Skin of body (tissue), 3 donors: ENCODE measurements at places on chromosomes 13 and 19. TPM values are rescaled to one million over a fixed set of nuclear protein-coding genes. Genes with fewer than 3 reads are reported as not detected.

DNA sequence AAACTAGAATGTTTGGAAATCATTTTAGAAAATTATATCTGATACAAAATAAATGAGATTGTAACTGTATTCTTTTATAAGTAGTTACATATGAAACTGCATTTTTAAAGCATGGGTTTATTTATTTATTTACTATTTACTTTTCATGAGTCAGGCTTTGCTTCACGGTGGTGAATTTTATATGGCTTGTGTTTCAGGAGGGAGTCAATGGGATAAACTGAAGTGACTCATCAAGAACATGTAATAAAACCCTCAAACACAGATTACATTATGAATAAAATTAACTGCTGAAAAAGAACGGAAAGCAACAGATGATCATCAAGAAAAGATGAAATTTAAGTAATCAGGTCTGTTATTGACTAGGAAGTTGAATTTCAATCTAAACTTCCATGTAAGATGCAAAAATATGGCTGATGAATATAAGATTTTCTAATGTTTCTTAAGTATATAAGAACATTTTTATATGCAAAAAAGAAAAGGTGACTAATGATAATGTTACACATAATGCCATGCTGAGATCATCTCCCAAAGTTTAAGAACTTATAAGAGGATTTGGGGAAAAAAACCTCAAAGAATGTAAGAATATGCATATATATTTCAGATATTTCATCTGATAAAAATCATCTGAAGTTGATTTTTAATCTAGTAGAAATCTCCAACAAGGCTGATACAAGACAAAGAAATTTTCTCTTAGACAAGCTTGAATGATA lies 383.6 kb downstream of the SLITRK1 start:
- no peak for DNase-seq

ONECUT3 gene
- total RNA-seq, result not detected

DNA sequence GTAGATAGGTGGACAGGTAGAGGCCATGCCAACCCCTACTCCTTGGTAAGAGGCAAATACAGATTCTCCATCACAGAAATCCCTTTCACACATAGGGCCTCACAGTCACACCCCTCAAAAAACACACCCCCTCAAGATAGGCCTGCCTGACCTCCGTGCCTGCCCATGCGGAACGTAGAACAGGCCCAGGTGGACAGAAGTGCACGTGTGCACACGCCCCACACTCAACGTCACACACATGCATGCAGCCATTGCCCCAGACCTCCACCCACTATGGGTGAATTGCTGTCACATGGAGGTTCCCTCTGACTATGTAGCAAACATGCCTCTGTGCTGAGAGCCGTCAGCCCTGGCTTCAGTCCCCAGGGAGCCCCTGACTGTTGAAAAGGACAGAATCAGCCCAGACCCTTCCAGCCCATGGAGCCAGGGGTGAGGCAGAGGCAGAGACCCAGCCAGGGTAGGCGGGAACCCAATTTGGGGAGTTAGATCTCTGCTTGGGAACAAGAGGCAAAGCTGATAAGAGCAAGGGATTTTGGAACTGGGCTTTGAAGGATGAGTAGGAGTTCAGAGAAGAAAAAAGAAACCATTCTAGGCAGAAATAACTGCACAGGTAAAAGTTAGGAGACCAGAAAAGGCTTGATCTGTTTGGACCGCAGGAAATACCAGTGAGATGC lies 3.1 kb downstream of the ANKRD24 start:
- no peak for DNase-seq

GRCh38 chr13:65133094-65133493 lies 2097.0 kb downstream of the PCDH9 start:
- no peak for DNase-seq

DNA sequence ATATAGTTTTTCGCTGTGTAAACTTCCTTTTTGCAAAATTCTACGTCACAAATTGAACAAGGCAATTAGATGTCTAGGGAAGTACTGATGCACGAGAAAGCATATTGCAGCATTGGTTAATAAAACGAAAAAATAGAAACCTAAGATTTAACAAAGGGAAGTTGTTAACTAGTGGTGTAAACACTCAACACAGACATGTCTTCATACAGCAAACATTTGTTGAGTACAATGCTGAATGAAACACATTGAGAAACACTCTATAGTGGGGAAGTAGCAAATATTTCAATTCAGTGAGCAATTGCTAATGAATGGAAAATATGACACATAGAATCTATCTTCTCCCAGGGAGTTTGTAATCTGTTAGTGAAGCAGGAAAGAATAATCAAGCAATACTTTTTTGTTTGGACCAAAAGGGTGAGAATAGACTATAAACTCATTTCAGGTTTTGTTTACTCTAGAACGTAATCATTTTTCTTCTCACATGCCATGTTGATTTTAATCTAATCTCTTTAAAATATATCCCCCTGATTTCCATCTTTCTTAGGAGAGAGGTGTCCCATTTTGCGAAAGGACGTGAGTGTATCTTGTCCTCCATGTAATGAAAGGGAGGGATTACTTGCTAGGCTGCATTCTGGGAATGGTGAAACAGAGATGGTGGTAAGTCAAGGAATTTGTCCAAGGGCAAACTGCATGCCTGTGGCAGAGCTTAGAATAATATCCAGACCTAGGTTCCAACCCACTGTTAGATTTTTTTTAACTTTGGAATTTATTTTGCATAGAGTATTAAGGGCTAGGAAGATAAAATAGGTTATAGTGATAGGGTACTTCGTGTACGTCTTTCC lies 1.7 kb upstream of the ANKRD10 start:
- DNase-seq, result peak; percentile 66

DNA sequence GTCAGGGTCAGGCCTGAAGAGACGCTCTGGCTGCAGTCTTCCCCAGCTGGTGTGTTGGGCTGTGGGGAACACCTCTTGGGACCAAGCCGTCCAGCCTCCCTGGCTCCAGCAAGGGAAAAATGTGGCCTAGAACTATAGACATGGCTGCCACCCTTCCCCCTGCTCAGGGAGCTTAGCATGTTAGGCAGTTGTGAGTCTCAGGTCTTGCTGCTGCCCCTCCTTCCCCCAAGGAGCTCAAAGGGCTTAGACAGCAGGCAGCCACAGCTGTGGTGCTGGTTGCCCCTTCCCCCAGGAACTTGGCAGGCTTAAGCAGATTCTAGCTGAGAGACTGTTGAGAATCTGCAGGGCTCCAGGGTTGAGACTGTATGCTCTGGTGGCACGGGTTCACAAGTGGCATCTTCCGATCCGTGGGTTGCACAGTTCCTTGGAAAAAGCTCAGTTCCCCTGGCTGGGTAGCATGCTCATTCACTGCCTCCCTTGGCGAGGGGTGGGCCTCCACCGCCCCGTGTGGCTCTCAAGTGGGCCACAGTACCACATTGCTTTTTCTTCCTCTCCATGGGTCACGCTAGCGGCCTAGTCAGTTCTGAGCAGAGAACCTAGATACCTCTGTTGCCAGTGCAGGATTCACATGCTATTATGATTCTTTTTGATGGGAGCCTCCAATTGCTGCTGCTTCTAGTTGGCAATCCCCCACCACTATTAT lies 1258.6 kb downstream of the OLFM4 start:
- DNase-seq, result no peak

DNA sequence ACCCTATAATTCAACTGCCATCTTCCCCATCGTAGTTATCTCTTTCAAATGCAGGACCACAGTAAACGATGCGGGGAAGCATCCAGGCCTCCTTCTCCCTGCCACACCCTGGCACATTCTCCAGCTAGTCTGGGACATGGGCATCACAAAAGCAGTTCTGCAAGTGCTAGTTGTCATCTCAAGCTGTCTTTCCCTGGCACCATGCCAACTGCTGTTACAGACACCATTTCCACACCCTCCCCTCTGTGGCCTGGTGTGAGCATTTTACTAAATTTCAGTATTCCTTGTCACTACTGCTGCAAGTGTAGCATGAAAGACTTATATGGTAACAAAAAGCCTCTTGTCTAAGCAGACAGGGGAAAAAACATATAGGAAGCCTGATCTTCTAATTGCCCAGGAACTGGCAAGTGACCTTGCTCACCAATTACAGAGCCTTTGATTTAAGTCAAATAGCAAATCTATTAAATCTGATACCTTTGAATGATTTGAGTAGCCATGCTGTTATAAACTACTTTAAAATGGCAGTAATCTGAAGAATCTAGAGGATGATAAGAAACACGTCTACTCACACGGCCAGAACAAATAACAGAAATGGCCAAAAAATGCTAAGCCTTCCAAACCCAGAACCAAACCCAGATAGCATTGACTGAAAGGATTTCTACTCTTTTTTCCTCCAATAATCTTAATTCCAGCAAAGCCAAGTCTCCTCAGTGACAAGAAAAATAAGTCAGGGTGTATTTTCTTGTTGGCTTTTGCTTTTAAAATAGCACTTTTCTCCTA lies 179.0 kb downstream of the NUFIP1 start:
- no peak for DNase-seq

GRCh38 chr19:43572171-43572588 lies 3.1 kb downstream of the XRCC1 start:
- no peak for DNase-seq

KLK2 gene
- not detected for total RNA-seq

GRCh38 chr19:51887522-51888498 lies at the start of gene ZNF577:
Gene ZNF577, minus strand, starts transcription at chr19:51887951. Its CDS starts 7,569 bp downstream, at chr19:51880382.
- DNase-seq, result peak; percentile 90

LYPD3 gene
- total RNA-seq, result 73.8 TPM

FLT3LG gene
- total RNA-seq, result 1.3 TPM

ZNF382 gene
- 9.3 TPM for total RNA-seq

- DNase-seq, result no peak
Observed at GRCh38 chr13:35600137-35600536, 123.6 kb upstream of the MAB21L1 start.

- DNase-seq, result no peak
Observed at GRCh38 chr13:59901191-59901590, 262.5 kb downstream of the DIAPH3 start.

CEACAM3 gene
- 1.5 TPM for total RNA-seq

MAMSTR gene
- 1.7 TPM for total RNA-seq

DNA sequence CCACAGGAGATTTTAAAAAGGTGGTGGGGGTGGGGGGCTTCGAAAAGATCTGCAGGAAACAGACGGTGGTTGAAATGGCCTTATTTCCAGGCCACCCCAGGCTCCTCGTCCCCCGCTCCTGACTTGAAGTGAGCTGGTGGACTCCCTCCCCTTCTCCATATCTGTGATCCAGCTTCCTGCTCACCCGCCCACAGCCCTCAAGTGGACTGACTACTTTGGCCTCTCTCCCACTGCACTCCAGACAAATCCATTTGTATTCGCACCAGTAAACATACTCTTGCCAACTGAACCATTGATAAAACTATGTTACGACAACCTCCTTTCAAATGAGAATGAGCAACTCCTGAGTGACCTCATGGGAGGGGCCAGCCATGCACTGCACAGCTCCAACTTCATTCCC lies 259.5 kb downstream of the COL4A1 start:
- peak; percentile 24 for DNase-seq

DNA sequence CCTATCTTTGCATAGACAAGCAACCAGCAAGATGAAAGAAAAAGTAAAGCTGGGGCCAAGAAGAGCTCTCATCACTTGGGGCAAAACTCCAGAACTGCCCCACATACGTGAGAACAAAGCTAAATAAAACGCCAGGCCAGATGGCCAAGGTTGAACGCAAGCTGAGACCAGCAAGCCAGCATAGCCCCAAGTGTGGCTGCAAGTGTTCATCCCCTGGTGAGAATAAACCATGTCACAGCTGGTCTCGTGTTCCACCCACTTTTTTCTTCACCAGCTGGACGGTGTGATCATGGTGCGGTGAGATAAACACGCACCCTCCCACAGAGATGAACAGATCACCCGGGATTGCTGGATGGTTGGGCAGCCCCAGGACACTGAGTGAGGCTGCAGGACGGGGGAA lies 109.6 kb upstream of the CACNA1A start:
- DNase-seq, result no peak

- DNase-seq, result no peak
Observed at GRCh38 chr13:78152415-78152814, 233.8 kb upstream of the EDNRB start.

DNA sequence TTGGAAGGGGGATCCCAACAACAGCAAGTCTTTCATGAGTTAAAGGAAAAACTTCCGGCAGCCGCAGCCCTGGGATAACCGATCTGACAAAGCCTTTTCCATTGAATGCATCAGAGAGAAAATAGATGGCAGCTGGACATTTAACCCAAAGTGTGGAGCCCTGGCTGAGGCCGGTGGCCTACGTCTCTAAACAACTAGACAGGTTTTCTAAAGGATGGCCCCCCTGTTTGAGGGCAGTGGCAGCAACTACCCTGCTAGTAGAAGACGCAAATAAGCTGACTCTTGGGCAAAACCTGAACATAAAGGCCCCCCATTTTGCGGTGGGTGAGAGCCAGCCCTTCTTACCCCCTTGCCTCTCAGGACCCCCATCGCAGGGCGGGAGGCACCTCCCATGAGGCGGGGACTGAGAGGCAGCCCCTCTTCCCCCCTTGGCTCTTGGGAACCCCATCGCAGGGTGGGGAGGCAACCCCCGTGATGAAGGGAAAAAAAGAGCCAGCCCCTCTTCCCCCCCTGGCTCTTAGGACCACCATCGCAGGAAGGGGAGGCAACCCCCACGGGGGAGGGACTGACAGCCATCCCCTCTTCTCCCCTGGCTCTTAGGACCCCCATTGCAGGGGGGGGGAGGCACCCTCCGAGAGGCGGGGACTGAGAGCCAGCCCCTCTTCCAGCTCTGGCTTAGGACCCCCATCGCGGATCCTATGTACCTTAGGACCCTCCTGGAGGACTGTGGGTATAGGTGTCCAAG lies 2422.9 kb upstream of the PCDH20 start:
- DNase-seq, result no peak

GRCh38 chr13:26168237-26168814 lies 53.8 kb downstream of the RNF6 start:
- DNase-seq, result no peak

- DNase-seq, result no peak
Observed at GRCh38 chr13:40447857-40448256, 218.6 kb downstream of the FOXO1 start.

- DNase-seq, result no peak
Observed at GRCh38 chr13:106032441-106032840, 503.0 kb downstream of the EFNB2 start.

GRCh38 chr13:112510002-112510780 lies 77.8 kb downstream of the TUBGCP3 start:
- DNase-seq, result no peak

DNA sequence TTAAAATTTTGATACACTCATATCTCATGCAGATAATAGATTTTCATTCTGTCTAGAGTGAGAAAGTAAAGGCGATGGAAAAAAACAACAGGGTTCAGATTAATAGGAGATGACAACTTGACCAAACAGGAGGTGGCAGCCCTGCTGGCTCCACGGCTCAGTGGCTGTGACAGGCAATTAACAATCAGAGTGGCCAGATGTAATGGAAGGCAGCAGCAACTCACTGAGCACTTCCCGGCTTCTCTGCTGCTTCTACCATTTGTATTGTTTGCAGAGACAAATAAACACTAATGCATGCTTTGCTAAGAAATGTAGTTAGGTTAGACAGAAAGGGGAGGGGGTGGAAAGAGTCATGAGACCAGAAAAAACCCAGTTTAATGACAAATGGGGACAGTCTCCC lies 473.0 kb upstream of the SLC10A2 start:
- no peak for DNase-seq

- DNase-seq, result peak; percentile 75
Observed at GRCh38 chr19:55460670-55461258, 678 bp downstream of the ISOC2 start.

GRCh38 chr13:74325106-74325505 lies 190.9 kb upstream of the KLF12 start:
- DNase-seq, result peak; percentile 66

- no peak for DNase-seq
Observed at GRCh38 chr19:3053218-3053621, 9.1 kb downstream of the TLE5 start.

ZNF221 gene
- 6.5 TPM for total RNA-seq

GRCh38 chr13:21152251-21152899 lies 24.0 kb downstream of the SKA3 start:
- DNase-seq, result no peak
